ENCODE measurements at places on chromosomes 2 and 18.

GRCh38 chr2:182435754-182436153 is 8.9 kb upstream of the PDE1A start:
- DNase-seq, result no peak

- DNase-seq, result no peak
Observed at GRCh38 chr2:30522421-30522820, 75.4 kb downstream of the LCLAT1 start.

GRCh38 chr2:28523902-28524301 is 28.0 kb downstream of the PLB1 start:
- DNase-seq, result no peak

- no peak for DNase-seq
Observed at GRCh38 chr2:215430528-215431187, 5.2 kb downstream of the FN1 start.

- no peak for DNase-seq
Observed at GRCh38 chr18:27780061-27780745, 396.7 kb downstream of the CDH2 start.

DNA sequence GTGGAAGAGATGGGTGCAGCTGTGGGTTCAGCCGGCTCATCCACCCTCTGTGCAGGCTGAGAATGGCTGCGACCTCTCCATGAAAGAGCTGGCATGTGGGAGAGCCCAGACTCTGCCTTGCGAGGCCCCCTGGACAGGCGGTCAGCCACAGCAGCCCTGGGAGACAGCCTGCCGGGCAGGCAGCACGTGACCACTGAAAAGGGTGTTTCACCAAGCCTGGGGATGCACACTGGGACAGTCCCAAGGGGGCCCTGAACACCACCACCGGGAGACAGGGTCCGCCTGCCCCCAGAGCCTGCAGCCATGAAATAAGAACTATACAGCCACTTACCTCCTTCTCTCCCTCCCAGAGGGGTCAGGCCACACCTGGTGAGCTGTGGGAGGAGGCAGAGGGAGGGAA is 11.5 kb downstream of the RFX8 start:
- no peak for DNase-seq

DNA sequence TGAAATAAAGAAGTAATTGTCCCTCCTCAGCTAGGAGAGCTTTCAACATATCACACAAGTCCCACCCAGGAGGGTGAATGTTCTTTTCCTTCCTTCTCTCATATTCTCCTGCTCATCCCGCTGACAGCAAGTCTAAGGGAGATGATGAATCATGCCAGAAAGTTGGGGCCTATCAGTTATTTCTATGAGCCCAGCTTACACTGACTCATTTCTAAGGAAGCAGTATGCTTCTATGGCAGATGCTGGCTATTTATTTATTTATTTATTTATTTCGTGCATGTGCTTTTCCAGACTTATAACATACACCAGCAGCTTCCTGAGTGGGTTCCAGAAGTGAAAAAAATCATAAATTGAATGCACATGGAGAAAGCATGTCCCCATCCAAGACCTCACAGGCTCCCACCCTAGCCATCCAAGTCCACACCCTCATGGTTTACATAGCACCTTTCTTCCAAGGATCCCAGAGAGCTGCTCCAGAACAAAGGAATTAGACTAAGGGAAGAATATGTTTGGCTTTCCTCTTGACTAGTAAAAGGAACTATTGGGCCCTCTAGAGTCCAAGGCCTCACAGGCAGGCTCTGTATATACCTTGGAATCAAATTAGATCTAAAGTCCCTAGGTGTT is 1074.2 kb upstream of the ZEB2 start:
- no peak for DNase-seq

GRCh38 chr2:69469784-69470183 is 32.5 kb upstream of the NFU1 start:
- no peak for DNase-seq

DNA sequence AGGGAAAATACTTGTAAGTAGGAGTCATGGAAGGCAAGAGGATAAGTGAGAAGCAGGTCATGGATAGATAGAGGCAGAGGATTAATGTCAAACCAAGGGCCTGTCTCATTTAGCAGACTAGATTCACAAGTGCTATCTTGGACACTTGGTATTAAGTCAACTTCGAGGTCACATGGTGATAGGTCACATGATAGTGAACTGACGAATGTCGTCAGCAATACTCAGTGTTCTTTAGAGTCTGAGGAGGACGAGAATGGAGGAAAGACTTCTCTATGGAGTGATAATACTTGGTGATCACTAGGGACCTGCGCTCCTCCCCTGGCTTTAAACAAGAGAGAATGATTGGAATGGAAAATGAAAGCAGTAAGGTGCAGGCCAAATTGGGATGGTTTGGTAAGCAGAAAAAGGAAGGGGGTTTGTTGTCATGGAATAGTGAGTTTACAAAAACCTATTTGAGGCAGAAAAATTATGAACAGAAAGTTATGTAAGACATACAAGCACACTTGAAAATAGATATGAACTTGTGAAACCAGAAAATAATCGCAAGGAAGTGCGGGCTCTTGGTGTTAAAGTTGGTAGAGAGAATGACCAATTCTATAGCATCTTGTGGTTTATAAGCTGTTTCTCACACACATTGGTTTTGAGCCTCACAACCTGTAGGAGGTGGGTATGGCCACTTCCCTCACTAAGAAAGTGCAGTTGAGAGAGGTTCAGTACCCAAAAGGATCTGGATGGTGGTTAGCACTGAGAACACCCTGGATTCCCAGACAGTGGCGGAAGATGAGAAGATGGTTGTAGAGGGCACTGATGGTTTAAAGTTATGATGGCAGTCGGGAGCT is 141.5 kb downstream of the WDSUB1 start:
- no peak for DNase-seq

GRCh38 chr2:33903215-33903614 is 304.1 kb upstream of the FAM98A start:
- DNase-seq, result no peak

- no peak for DNase-seq
Observed at GRCh38 chr2:238016526-238016925, 44.3 kb upstream of the SCLY start.

DNA sequence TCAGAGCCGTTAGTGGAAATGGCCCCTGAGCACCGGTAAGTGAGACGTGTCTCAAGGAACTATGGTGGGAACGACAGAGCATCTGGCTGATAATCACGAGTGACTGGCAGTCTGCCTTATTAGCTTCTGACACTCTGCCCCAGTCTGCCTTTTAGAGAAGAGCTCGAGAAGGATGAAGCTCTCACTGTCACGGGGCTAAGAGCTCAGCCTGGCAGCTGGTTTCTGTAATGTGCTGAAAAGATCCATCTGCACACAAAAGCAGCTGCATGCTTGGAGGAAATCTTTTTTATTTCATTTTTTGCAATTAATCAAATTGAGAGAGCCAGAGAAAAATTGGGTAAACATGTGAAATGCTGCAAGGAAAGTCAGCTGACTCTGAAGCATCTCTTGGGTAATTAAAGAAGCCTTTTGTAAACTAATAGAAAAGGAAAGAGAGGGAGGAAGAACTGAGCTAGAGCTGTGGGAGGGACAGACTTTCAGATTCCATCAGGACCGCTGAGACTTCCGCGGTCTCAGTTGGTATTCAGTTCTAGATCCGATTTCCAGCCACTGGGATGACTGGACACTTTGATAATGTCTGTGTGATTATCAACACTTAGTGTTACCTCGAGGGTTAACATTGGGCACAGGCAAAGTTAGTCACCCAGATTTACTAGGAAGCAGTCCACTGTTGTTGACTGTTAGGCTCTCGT is 24.4 kb downstream of the MBP start:
- DNase-seq, result no peak

GRCh38 chr2:7927691-7928090 is 754.2 kb upstream of the ID2 start:
- no peak for DNase-seq

GRCh38 chr2:54927085-54927750 is 123.0 kb downstream of the RTN4 start:
- no peak for DNase-seq

GRCh38 chr2:156908825-156909224 is 348.7 kb upstream of the GALNT5 start:
- no peak for DNase-seq

DNA sequence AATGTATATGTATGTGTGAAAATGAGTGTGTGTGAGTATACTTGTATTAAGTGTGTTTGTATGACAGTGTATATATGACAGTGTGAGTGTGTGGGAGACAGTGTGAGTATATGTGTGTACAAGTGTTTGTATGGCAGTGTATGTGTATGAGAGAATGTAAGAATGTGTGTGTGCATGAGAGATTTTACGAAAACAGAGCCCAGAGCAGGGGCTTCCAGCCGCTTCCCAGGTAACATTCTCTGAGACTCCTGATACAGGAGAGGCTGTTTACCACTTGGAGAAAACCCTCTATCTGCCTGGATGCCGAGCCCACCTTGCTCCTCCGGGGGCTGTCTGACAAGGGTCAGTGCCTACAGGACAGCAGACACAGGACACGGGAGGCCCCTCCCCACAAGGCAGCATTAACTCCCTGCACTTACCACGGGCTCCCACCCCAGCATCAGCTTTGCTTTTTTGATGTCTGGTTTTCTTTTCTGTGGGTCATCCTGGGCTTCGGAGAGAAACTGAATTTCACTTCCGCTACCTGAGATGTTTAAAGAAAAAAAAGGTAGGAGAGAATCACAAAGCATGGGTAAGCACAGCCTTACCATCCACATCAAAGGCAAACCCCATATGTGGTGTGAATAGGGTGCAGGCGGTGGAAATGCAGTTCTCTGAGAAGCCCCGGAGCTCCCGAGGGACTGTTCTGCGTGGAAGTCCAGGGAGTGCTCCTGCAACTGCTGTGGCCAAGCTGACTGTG is 97.6 kb downstream of the UXS1 start:
- no peak for DNase-seq

GRCh38 chr18:59728816-59729215 is 31.6 kb upstream of the CCBE1 start:
- DNase-seq, result no peak

- no peak for DNase-seq
Observed at GRCh38 chr18:37470986-37471385, 94.6 kb downstream of the CELF4 start.

- no peak for DNase-seq
Observed at GRCh38 chr2:44671916-44672315, 269.6 kb upstream of the SIX3 start.

DNA sequence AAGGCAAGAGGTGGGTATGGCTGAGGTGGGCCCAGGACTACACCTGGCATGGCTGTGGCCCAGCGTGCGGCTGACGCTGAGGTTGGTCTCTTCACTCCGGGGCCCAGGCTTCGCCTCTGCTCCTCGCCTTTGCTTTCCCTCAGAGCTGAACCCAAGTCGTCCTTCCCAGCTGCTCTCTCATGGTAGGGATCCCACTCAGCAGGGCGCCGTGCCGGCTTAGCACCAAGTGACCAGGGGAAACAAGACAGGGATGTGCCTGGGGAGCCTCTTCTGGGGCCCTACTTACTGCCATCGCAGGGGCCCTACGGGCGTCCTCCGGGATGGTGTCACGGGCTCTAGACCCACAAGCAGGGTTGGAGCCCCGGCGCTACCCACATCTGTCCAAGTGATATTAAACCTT is 138.1 kb upstream of the ALKAL2 start:
- no peak for DNase-seq

DNA sequence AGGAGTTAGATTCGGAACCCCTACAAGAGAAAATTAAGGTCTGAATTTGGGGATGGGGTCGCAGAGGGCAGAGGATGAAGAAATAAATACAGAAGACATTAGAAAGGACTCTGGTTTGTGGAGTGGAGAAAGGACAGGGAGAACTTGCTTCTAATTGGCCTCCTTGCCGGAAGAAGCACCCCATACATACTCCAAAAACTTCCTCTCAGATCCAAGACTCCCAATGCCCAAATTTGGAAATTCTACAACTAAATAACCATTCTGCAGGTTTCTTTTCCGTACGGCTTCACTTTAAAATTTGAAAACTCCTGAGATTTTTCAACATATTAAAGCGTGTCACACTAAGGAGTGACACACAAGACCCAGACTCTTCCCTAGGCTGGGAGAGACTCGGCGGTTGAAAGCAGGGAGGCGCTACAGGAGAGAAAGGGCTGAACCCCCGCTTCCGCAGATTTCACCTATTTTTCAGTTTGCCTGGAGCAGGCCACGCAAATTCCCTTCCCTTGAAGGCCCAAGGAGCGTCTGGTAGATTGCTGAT is 478 bp downstream of the CLHC1 start:
- DNase-seq, result peak; percentile 9

DNA sequence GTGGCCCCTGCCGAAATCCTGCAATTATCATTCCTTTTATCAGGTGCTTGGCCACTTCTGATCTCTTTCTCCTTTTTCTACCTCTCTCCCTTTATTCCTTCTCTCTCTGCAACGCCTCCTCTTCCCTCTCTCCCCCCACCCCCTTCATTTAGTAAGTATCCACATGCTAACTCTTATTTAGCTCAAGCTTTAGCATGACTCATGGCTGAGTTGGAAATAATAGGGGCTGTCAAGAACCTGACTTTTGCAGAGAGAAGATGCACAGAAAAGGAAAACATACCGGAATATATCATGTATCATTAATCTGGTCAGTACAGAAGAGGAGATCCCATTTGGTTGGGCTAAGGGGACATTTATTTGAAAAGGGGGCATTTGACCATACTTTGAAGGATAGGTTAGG is 33.1 kb downstream of the FAM171B start:
- DNase-seq, result no peak

GRCh38 chr2:140067661-140068060 is 1287.5 kb upstream of the NXPH2 start:
- DNase-seq, result no peak

GRCh38 chr18:9106800-9107584 is 4.5 kb downstream of the NDUFV2 start:
- DNase-seq, result no peak

- no peak for DNase-seq
Observed at GRCh38 chr2:212892193-212892592, 259.2 kb downstream of the IKZF2 start.

- no peak for DNase-seq
Observed at GRCh38 chr2:237863102-237863511, 3.7 kb downstream of the RAMP1 start.

- no peak for DNase-seq
Observed at GRCh38 chr2:206863716-206864115, 75.6 kb upstream of the CPO start.

DNA sequence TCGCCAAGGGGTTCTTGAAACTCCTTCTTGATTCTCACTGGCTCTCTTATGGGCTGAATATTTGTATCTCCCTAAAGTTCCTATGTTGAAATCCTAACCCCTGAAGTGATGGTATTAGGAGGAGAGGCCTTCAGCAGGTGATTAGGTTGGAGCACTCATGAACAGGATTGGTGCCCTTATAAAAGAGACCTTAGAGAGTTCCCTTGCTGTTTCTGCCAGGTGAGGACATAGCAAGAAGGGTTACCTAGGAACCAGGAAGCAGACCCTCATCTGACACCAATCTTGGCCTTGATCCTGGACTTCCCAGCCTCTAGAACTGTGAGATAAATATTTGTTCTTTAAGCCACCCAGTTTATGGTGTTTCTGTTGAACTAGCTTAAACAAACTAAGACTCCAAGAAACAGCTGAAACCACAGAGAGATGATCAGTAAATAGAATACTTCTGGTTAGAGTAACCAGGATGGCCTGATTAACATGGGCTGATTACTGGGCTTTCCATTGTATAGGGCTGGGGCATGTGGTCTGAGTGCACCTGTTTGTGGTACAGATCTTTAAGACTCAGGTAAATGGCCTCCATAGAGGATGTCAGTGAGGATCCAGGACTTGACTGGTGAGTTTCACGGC is 7.7 kb upstream of the CDC42EP3 start:
- DNase-seq, result no peak

GRCh38 chr2:124193706-124194105 is 168.6 kb downstream of the CNTNAP5 start:
- DNase-seq, result no peak

All from activated naive CD4-positive, alpha-beta T cell (primary cell).